CD4-positive, alpha-beta T cell treated with Interleukin-17A for 4 hours (primary cell): ENCODE measurements at places on chromosomes 5 and 9.

DNA sequence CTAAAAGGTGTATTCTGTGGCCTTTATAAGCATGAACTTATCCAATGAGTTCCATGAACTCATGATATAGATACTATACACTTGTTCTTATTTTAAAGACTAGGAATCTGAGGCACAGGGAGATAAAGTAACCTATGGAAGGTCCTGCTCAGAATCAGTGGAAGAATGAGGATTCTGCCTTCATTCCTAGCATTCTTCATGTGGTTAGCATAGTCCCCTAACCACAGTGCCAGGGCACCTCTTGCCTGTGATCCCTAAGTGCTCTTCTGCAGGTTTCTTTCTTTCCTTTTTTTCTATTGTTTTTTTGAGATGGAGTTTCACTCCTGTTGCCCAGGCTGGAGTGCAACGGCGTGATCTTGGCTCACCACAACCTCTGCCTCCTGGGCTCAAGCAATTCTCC, 174.1 kb downstream of the C9orf152 start:
- no peak for DNase-seq

DNA sequence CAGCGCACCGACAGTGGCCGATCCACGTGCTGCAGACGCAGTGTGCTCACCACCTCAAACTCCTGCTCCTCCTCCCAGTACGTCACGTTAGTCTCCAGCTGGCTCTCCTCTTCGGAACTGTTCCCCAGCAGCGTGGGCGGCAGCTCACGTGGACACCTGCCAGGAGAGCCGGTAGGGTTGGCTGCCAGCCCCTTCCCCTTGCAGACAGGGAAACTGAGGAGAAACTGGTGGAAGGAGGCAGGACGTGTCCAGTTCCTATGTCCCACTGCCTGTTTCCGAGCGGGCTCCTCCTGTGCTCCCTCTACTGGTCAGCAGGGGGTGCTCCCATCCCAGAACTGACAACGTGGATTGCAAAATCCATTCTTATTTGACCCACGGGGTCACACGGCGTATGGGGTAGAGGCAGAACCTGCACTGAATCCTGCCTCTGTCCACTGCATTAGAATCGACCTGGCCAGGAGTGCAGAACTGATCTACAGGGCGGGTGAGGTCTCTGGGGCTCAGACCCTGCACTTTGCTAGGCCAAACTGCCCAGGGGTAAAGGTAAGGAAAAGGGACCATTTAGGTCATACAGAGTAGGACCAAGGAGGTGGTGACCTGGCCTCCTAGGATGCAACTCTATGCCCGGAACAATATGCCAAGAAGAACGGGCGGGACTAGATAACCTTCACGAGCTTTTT, 25.7 kb downstream of the PDGFRB start:
- DNase-seq: peak; percentile 43

DNA sequence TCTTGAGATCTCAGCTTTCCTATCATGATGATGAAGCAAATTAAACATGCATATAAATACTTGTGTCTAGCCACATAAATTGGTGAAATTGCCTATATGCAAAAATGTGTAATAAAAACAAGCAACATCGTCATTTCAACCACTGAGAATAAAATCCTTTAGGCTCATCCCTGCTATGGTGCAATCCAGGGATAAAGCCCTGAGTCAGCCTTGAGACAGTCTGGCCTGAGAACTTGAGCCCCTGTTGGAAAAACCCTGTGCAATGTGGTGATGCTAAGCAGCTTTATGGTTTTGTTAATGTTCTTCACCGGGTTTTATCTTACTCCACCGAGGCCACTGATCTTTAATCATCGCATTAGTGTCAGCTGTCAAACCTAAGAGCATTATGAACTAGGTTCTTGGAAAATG, 170.5 kb downstream of the DCP2 start:
- DNase-seq: no peak

- DNase-seq: no peak
These were observed 61.0 kb downstream of the RALGPS1 start for GRCh38 chr9:126975327-126976220.

- no peak for DNase-seq
These were observed 59.9 kb upstream of the ZFR start for GRCh38 chr5:32504329-32504988.

DNA sequence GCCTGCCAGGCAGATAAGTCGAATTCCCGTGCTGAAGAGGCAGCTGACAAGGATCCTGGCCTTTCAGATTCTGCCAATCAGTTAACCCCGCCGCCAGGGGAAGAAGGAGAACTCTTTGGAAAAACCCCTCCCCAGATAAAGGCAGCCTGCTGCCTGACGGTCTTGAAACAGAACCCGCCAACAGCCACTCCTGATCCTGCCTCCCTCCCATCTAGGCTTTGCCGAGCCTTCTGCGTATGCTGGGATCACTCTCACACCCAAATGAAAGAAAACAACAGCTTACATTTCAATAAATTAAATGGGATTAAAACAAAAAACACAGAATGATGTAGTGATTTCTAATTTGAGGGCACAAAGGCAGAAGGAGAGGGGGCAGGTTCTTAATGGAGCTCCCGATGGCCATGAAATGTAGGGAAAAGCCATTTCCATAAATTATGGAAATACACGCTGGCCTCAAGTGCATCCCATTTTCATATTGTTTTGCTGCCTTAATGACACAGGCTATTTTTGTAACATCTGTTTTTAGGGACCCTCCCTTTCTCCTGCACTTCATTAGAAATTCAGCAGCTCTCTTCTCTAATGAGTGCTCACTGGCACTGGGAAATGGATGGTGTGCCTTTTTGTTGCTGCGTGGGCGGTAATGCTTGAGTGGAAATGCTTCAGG, 319.1 kb downstream of the MED10 start:
- no peak for DNase-seq

- DNase-seq: no peak
These were observed 87.8 kb downstream of the RAI14 start for GRCh38 chr5:34743878-34744277.

- no peak for DNase-seq
These were observed 27.6 kb downstream of the ACTL7A start for GRCh38 chr9:108889649-108890067.

DNA sequence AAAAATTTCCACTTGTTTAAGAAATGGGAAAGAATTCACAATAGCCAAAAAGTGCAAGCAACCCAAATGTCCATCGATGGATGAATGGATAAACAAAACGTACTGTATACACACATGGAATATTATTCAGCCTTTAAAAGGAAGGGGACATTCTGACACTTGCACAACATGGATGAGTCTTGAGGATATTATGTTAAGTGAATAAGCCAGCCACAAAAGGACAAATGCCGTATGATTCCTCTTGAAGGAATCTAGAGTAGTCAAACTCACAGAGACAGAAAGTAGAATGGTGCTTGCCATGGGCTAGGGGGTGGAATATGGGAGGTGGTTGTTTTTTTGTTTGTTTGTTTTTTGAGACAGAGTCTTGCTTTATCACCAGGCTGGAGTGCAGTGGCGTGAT, 3.8 kb upstream of the ATP6V0E1 start:
- no peak for DNase-seq

- no peak for DNase-seq
These were observed 130.0 kb downstream of the LHFPL2 start for GRCh38 chr5:78518365-78519197.

DNA sequence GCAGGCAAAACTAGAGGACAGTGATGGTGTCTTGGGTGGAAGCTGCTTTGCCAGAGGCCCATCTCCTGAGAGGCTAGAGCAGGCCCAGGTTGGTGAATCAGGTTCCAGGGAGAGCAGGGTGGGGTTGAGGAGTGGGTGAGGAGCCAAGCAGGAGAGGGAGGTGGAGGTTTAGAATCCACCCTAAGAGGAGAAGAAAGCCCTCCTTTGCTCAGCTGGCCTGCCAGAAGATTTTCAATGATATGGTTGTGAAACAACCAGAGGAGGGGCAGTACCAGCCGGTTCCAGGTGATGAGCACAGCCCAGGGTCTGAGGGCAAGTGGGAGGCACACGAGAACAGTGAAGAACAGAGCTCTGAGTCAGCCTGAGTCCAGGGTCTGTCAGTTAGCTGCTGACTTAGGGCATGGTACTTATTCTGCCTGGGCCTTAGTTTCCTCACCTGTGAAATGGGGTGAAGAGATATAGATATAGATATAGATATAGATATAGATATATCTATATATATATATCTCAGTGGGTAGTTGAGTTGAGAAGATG, 17.8 kb downstream of the PPARGC1B start:
- DNase-seq: no peak

DNA sequence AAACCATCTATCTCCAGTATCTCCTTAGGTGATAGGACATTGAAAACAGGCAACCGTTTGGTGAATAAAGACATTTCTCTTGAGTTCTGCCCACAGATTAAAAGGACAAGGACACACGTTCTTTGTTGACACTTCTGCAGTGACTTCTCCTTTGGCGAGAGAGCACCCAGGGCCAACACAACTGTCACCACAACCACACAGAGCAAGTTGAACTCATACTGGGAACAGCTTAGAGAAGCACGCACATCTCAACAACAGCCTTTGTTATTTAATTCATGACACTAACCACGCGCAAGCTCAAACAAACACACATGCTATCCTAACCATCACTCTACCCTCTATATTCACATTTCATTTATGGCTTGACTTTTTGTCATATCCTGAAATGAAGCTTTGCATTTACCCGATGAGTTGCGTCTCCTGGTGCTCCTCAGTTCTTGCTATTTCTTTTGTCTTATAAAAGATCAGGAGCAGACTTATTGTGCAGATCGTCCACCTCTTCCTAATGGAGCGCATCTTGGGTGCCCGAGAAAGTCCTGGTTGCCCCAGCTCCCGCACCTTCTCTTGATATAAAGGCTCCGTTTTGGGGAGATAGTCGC, 543 bp downstream of the ST8SIA4 start:
- peak; percentile 40 for DNase-seq

- no peak for DNase-seq
These were observed 232.6 kb upstream of the ANKRD55 start for GRCh38 chr5:56465769-56466135.

GRCh38 chr9:135622415-135623020, 16.8 kb downstream of the GLT6D1 start:
- DNase-seq: no peak

DNA sequence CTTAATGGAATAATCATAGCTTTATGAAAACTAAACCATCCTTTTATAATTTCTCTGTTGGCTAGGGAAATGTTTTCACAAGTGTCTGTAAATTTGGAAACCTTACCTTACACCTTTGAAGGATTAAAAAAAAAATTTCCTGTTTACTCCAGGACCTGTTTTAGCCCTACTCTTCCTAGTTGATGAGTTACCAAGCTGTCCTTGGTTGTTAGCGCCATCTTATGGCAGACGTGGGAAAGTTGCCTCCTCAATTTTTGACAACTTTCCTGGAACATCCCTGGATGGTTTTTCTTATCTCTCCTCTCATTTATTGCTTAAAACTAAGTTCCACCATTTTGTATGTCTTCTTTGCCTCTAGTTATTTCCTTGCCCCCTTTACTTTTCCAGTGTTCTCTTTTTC, 25.7 kb downstream of the ZSWIM6 start:
- no peak for DNase-seq

- DNase-seq: no peak
These were observed 81.4 kb downstream of the SPATA31C2 start for GRCh38 chr9:88056876-88057275.

DNA sequence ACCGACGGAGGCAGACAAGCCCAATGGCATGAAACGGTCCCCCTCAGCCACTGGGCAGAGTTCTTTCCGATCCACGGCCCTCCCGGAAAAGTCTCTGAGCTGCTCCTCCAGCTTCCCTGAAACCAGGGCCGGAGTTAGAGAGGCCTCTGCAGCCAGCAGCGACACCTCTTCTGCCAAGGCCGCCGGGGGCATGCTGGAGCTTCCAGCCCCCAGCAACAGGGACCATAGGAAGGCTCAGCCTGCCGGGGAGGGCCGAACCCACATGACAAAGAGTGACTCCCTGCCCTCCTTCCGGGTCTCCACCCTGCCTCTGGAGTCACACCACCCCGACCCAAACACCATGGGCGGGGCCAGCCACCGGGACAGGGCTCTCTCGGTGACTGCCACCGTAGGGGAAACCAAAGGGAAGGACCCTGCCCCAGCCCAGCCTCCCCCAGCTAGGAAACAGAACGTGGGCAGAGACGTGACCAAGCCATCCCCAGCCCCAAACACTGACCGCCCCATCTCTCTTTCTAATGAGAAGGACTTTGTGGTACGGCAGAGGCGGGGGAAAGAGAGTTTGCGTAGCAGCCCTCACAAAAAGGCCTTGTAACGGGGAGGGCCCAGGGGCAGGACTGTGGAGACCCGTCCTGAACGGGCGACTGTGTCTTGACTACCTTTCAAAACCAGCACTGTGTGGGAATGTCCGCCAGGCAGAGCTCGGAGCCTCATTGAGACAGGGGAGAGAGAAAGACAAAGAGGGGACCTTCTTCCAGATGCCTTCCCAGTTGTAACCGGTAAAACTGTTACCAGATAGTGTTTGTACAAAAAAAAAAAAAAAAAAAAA, 29.9 kb downstream of the CD180 start:
- peak; percentile 86 for DNase-seq
